ENCODE measurements at places on chromosomes 13 and 19.
A peak's percentile ranks its signal among the peaks of the same experiment; 100 is the strongest.

- no peak for DNase-seq
Measured at GRCh38 chr13:45258334-45258675, 57.5 kb upstream of the KCTD4 start.

DNA sequence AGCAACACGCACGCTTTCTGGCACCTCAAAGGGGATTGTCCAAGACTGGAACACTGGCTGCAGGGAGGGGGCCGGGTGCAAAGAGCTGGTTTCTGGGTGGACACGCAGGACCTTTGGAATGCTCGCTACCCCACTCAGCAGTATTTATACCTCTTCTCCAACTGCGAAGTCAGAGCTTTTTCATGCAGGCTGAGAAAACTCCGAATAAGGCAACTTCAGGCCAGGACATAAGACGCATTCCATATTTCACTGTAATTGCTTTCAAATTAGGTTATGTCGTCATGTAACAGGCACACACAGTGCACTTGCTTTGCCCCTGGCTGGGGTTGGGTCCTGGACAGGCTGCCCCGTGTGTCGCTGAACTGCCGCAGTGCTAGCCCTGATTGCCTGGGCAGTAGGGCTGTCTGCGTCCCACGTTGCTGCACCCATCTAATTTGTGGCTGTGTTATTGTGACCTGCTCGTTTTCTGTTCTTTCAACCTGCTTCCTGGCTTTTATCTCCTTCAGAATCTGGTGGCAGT, 44.5 kb downstream of the ACTN4 start:
- no peak for DNase-seq

- DNase-seq, result peak; percentile 81
Measured at GRCh38 chr19:13781547-13781946, 7.3 kb downstream of the C19orf53 start.

DNA sequence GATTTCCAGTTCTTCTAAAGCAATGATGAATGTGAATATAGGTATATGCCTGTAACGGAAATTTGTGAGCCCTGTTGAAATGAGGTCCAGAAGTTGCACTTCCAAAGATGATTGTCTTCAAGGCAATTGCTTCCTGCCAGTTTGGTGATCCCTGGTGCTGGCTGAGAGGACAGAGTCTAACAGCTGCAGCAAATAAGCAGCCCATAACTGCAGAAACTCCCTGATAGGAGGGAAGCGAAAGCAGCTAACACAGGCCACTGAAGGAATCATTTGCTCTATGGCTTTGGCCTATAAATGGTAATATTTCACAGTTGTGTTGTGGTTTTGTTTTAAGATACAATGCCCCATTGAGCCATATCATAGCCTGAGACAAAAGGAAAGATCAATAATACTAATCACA, 451.5 kb upstream of the MIR17HG start:
- DNase-seq, result no peak

DNA sequence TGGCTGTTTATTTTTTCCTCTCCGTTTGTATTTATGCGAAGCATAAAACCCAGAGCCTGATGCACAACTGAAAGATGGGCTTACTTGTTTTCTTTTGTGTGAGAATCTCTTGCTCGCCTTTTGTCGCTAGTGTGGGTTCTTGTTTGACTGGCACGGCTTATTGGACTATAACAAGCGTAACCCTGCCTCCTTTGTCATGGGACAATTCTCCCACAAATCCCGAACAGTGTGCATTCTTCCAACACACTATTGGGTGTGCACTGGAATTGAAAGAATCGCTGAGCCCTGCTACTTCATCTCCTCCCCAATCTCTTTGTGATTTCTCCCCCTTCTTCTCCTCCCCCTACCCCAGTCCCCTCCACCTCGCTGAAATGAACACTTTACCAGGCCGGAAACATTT, 110.8 kb downstream of the ZIC5 start:
- DNase-seq, result no peak

DNA sequence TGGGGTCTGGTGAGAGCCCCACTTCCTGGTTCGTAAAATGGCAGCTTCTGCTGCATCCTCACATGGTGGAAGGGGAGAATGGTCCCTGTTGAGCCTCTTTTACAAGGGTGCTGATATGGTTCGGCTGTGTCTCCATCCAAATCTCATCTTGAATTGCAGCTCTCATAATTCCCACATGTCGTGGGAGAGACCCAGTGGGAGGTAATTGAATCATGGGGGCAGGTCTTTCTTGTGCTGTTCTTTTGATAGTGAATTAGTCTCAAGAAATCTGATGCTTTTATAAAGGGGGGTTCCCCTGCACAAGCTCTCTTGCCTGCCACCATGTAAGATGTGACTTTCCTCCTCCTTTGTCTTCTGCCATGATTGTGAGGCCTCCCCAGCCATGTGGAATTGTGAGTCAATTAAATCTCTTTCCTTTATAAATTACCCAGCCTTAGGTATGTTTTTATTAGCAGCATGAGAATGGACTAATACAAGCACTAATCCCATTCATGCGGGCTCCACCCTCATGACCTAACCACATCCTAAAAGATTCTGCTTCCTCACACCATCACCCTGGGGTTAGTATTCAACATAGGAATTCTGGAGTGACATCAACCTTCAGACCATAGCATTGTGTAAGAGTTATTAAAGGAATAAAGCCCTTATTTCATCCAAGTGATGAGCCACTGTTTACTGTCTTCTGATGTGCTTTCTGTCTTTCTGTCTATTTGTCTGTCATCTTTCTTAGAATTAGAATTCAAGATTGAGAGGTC, 159.0 kb upstream of the IRS2 start:
- no peak for DNase-seq

DNA sequence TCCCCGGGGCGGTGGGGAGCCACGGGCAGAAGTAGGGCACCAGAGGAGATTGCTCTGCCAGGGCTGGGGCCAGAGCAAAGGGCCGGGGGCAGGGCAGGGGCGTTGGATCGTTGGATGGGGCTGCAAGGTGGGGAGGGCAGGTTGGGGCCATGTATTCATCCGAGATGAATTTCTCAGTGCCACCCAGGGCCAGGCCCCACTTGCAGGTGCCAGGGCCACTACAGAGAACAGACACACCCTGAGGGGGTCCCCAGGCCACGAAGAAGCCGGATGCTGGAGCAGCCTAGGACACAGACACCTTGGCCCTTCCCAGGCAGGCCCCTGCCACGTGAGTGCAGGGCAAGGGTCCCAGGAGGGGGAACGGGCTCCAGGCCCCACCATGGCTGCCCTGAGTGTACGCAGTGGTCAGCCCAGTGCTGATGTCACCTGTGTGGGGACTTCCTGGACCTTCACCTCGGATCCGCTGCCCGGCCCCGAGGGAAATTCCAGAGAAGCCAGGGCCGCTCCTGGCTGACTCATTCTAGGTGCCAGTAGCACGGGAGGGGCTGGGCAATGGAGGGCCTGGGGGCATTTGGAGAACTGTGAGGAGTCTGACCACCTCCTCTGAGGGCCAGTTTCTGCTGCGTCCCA, 9.6 kb upstream of the SBNO2 start:
- DNase-seq, result no peak

- DNase-seq, result no peak
Measured at GRCh38 chr13:93375491-93375890, 148.9 kb downstream of the GPC6 start.

DNA sequence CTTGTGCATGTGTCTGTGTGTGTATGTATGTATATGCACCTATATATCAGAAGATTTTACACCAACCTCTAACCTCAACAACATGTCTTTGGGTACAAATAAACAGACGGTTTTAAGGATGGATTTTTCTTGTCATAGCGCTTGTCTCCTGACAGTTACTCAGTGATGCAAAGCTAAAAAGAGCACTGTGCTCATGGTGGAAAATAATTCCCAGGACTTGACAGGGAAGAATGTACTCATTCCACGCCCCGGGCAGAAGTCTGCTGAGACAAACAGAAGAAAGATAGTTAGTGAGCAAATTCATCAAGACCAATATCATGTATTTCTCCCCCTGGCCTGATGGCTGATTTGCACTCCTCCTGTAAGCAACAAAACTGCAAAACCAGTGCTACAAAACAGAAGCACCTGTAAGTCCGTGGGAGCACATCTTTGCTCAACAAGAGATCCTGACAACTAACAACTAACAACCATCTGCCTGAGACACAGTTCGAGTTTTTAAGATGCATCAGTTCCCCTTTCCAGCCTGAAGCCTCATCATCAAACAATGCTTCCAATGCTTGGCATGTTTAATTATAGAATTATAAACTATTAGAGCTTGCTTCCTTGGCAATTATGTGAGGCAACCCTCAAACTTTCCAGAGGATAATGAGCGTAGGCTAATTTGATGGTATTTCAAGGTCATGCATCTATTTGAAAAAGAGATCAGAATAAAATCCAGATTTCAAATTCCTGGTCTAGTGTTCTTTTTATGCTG, 812.7 kb upstream of the MIR17HG start:
- DNase-seq, result no peak

- DNase-seq, result no peak
Measured at GRCh38 chr19:51272183-51272810, 21.4 kb downstream of the SIGLECL1 start.

- no peak for DNase-seq
Measured at GRCh38 chr13:105342281-105342820, 1193.1 kb downstream of the EFNB2 start.

- no peak for DNase-seq
Measured at GRCh38 chr19:39647918-39648317, 7.8 kb upstream of the LGALS16 start.

GRCh38 chr19:33674626-33675367, 53.0 kb downstream of the CHST8 start:
- DNase-seq, result no peak

DNA sequence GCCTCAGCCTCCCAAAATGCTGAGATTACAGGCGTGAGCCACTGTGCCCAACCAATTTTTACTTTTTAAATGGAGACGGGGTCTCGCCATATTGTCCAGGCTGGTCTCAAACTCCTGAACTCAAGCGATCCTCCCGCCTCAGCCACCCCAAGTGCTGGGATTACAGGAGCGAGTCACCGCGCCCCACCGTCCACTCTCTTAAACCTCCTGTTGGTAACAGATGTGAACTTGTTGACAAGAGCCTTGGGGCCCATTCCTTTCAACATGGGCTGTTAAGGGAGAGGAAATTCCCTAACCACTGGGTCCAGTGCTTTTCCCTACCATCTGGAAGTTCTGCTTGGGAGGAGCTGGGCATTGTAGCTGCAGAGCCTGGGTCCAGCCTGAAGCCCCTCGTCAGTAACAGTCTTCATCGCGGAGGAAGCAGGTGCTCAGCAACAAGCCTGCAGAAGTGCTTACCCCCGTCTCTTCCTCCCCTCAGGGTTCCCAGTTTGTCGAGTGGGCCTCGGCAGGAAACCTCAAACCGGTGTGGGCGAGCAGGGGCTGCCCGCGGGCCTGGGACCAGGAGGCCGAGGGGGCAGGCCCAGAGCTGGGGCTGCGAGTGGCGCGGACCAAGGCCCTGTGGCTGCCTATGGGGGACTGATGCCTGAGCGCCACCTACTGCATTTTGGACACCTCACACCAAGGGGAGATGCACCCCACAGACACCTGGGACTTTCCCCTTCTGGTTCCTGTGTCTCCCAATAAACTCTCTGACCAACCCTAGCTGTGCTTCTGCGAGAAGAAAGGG, 4.0 kb upstream of the FLT3LG start:
- no peak for DNase-seq

DNA sequence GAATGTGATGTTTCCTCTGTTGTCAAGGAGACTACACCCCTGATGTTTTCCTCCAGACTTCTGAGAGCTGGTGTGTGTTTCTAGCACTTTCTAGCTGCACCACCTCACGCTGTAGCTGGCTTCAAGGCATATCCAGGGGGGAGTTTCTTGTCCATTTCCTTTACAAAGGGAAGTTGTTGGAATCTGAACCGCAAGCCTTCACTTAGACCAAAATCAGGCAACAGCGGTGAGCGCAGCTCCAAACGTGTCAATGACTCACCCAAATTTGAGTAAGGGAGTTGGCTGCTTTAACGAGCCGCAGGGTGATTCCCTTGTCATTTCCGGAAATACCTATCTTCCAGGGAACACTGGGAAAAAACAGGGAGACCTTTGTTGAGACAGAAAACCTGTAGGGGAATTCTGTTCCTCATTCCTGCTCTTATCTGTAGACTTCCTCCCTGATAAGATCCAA, 2.5 kb downstream of the LDLR start:
- no peak for DNase-seq

GRCh38 chr19:16076958-16077611, 790 bp downstream of the TPM4 start:
- DNase-seq, result peak; percentile 18

DNA sequence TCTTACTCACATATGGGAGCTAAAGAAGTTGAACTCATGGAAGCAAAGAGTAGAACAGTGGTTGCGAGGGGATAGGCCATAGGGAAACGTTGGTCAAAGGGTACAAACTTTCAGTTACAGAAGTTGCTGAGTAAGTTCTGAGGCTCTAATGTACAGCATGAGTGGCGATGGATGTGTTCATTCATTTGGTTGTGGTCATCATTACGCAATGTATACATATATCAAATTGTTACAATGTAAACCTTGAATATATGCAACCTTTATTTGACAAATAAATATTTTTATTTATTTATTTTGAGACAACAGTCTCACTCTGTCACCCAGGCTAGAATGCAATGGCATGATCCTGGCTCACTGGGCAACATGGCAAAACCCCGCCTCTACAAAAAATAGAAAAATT, 38.7 kb downstream of the ZIC5 start:
- DNase-seq, result no peak

GRCh38 chr19:18832306-18833140, 764 bp downstream of the UPF1 start:
- no peak for DNase-seq

DNA sequence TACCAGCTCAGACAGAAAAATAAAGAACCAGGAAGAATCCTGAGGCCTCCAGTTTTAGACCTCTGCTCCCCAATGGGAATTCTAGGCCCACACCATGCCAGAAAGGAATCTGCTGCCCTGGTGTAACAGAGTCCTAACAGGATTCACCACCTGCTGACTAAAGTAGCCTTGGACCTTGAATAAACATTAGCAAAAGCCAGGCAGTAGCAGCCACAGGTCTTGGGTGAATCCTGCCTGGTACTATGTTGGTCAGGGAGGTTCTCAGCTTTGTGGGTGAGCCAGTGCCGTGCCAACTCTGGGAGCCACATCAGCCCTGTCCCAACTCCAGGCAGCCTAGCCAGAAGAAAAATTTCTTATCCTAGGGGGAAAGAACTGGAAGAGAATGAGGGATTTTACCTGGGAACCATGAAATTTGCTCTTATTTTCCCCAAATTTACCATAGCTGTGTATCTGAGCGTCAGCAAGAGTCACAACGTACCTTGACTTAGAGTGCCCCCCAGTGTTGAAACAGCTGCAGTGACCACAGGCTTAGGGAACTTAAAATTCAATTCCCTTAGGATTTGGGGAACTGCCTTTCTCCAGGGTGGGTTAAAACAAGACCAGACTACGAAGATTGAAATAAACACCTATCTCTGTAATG, 1895.6 kb upstream of the PRR20A start:
- no peak for DNase-seq

GRCh38 chr13:35917942-35918645, 213.1 kb downstream of the DCLK1 start:
- no peak for DNase-seq

DNA sequence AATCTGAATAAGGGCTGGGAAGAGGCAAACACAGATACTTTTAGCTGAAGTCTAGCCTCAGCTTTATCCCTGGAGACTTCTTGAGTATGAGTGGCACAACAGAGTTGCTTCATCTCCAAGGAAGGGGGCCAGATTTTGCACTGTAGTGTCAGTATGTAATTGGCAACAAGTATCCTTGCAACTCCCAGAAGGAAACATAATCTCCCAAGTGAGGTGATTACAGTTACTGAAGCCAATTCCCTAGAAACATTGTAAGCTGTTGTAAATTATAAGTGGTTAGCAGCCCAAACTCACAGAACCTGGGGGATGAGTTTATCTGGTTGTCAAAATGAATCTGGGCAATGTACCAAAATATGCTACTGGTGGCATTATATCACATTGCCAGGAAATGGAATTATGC, 2065.7 kb upstream of the PCDH20 start:
- DNase-seq, result peak; percentile 48

- no peak for DNase-seq
Measured at GRCh38 chr19:36047835-36048234, 6.2 kb downstream of the THAP8 start.
